ENCODE measurements at places on chromosomes 3 and 15.

DNA sequence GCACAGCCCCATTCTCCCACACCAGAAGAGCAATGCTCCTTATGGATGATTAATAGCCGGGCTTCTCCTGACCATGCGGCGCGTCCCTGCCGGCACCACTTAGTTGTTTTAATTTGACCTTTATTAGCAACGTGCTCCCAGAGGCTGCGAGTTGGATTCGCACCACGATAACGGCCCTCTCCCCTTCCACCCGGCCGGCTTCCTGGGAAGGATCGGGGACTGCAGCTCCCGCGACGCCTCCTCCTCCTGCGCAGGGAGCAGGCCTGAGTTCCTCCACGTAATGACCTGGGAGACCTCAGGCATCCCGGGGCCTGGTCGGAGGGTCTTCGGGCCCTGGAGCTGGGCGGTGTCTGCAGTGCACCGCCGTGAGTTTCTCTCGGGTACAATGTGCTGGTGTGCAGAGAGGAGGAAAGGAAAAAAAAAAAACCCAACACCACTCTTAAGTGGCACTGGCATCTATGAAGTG lies 243.3 kb upstream of the TOPAZ1 start:
- no peak for DNase-seq

- no peak for DNase-seq
Observed at GRCh38 chr3:127218454-127218922, 25.6 kb downstream of the PRR23E start.

DNA sequence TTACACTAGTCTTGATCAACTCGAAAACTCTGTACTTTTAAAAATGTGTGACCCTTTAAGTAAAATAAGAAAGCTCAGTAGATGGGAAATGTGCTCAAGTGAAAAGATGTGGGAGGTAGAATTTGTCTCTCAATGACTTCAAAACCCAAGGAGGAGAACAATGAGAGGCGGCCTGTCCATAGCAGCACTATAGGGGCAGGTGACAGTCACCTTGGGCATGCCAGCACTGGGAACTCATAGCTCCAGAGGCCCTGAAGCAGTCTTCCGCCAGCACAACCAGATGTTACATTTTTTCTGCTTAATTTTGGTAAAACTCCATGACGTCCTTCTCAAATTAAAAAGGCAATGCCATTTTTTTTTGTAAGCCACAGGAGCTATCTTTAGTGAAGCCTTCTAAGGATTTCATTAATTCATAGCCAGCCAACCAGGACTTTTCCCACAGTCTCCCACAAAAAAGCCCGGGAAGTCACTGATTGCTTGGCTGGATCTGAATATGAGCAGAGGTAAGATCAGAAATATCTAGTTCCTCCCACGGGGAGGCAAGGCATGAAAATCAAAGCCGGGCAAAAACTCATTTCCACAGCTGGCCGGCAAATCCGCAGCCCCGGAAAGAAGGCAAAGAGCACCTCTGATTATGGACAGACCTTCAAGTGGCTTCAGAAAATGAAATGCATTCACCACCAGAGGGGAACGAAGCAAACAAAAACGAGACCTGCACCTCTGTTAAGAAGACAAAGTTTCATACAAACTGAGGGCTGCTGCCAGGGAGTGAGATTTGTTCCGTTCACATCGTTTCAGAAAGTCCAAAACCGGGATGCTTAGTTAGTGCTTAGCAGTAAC lies 10.5 kb downstream of the IL17RD start:
- DNase-seq = no peak

DNA sequence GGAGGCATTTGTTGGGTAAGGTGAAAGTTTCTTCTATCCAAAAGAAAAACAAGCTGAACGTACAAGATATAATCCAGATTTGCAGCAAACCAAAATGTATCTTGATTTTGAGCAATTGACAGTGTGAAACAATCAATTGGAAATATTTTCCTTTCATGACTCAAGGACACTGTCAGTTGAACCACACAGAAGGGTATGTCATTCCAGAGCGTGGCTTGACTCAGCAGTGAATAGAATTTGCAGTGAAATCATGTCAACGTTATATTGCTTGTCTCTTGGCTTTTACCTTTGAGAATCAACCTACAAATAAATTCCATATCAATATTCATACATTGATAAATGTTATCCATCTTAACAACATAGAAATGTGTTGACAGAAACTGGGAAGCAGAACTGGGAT lies 78.2 kb downstream of the TM2D3 start:
- no peak for DNase-seq

DNA sequence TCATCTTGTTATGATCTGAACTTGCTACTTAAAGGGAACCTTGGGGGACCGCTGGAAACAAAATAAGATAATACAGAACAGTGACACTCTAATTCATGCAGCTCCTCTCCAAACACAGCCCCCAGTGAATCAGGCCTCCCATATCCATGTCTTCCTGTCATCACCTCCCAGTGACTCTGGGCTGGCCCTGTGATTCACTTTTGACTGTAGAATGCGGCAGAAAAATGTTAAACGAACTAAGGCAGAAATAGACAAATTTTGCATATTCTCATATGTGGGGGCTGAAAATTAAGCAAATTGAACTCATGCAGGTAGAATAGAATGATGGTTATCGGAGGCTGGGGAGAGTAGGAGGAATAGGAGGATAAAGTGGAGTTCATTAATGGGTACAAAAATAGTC lies 20.2 kb upstream of the GADL1 start:
- no peak for DNase-seq

DNA sequence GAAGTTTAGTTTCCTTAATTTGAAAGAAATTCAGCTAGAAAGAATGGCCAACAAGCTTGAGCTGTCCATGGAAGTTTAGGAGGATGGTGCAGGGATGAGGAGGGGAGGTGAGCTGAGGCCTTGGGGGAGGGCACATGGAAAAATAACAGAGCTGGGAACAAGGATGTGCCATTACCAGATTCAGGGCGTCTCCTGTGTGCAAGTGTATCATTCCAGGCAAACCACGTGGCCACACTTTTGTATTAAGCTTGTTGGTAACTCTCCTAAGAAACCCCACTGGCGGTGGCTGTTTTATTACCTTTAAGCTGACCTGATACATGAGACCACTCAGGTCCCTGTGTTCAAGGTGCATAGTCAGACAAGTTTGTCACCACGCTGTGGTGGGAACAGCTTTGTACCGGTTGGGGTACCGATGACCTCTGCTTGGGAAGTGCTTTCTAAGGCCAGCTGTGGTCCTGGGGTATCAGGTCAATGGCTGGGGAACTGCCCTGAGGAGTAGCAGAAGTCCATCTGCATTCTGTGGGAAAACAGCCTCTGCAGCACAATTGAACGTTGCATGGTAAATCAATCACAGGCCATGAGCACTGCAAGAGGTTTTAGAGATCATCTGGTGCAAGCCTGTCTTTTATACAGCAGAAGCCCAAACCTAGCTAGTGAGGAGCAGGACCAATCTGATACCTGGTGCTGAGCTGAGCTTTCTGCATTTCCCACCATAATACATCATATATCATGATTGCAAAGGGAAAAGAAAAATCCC lies 235.5 kb downstream of the THSD4 start:
- no peak for DNase-seq

- no peak for DNase-seq
Observed at GRCh38 chr3:14428087-14429033, 26.0 kb downstream of the SLC6A6 start.

DNA sequence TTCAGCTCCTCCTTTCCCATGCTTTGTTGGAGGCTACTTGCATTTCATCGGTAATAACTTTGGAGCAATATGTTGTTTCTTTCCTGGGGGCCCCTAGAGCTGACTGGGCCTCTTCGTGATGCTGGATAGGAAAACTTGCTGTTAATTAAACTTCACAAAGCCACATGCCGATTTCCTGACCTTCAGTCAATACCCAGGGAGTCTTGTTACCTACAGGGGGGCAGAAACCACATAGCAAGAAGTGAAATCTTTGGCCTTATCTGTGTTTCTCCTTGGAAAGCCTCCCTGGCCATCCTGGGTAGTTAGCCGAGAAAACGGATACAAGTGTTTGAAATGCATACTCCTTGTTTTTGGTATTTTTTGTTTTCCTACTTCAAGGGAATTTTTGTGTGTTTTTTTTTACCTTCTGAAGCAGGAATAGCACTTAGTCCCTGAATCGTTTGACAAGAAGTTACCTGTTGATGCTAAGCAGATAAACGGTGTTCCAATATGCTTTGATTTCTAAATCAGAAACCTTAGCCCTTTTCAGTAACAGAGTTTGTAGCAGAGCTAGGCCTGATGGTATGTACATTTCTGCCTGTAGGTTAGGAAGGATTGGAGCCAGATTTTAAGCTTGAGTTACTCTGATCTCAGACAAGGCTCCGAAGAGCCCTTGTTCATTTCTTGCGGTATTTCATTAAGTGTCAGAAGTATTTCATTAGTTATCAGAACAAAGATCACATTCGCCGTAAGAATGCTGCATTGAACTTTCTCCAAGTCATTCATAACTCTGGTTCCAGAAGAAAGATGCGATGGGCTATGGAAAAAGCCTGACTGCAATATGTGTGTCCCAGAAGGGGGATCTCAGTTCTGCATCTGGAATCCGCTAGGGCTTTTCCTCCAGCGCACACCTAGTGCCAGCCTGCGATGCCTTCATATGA lies 111.5 kb downstream of the THSD4 start:
- peak; percentile 46 for DNase-seq

DNA sequence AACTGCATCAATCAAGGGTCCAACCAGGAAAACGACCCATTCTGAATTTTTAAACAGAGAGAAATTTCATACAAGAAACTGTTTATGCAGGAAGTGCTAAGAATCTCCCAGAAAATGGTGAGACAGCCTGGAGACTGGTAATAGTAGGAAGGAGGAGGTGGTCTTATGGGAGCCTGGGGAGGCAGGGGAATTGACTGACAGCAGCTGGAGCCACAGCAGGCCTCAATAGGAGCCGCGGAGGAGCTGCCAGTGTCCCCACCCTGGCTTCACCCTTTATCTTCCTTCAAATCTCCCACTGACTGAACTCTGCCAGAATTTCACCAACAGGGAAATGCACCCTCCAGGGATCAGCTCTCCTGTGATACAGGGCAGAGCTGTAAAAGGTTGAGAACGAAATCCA lies 7.5 kb upstream of the C3orf80 start:
- no peak for DNase-seq

GRCh38 chr15:77414789-77415442 lies 5.0 kb downstream of the PEAK1 start:
- no peak for DNase-seq

GRCh38 chr3:190568036-190568435 lies 54.2 kb downstream of the IL1RAP start:
- DNase-seq = no peak

- DNase-seq = peak; percentile 69
Observed at GRCh38 chr3:177776661-177777101, 579.4 kb upstream of the TBL1XR1 start.

DNA sequence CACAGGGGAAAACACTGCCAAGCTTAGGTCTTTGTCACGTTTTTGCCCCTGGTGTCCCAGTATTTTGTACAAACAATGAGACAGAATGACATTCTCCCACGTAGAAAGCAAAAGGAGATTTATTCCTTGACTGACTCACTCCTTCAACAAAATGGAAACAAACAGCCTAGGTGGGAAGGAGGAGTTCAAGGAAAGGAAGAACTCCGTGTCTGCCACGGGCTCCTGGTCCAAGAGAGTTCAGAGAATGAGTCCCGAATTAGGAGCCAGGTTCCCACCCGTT lies 8.1 kb downstream of the TLE3 start:
- DNase-seq = no peak

GRCh38 chr3:196287090-196287439 lies 461 bp downstream of the PCYT1A start:
- no peak for DNase-seq

GRCh38 chr3:127748754-127749327 lies 73.5 kb downstream of the MGLL start:
- no peak for DNase-seq

- no peak for DNase-seq
Observed at GRCh38 chr3:4995500-4996053, 16.3 kb downstream of the BHLHE40 start.

DNA sequence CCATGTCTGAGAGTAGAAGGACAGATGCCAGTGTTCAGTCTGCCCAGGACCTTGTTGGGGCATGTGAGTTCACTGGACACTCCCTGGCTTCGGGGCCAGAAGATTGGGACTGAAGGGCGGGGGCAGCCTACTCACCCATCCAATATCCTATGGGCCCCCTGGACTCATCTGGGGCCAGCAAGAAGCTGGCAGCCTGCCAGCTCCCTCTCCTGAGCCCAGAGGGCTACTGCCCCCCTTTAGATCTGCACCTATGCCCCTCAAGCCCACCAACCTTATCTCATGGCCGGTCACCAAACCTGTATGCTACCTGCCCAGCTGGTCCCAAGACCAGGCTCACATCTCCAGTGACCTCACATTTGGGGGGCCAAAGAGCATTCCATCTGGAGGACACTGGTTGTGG lies 8.1 kb downstream of the PTH1R start:
- no peak for DNase-seq

DNA sequence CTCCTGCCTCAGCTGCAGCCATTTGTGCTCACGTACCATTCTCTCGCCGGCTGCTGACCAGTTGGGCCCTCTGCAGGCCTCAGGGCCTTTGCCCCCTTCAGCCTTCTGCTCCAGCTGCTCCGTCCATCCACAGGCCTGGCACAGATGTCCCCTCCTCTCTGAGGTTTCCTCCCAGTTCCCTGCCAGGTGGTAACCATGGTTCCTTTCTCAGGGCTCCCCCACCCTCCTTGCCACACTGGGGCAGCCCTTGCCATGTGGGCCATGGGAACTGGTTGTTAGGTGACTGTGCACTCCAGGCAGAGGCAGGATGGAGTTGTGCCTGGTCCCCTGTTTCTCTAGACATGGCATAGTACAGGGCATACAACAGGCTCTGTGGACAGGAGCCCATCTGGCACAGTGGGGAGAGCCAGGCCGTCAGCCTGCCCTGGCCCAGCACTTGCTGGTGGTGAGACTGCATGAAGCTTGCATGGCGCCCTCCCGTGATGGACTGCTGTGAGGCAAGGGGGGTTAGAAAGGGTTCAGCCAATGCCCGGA lies 148.9 kb downstream of the DNAJB8 start:
- DNase-seq = no peak

DNA sequence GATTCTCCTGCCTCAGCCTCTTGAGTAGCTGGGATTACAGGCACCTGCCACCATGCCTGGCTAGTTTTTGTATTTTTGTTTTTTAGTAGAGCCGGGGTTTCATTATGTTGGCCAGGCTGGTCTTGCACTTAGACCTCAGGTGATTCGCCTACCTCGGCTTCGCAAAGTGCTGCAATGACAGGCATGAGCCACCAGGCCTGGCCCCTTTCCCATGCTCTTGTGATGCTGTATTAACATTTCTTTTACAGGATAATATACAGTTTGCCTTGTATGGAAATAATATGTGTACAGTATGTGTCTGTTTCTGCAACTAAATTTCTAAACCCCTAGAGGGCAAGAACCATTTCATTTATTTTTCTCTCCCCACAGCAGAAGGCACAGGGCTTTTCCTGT lies 37.8 kb downstream of the SCG5 start:
- DNase-seq = no peak

- DNase-seq = no peak
Observed at GRCh38 chr15:100671858-100672543, 69.6 kb downstream of the ASB7 start.

DNA sequence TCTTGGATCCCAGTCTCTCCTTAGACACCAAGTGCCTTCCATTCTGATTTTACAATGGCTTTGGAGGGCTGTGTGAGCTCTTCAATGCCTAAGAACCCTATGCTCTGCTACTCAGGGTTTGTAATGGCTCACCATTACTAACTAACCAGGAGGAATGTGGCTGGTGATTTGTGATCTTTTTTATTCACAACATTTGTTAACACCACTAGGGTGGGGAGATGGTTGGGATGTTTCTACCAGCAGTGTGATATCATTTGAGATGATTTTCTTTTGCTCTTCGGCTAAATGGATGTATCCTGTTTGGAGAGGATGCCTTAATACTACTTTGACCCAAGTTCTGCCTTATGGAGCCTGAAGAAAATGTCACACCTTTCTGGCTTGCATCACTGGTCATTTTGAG lies 226.9 kb downstream of the MFSD1 start:
- DNase-seq = no peak

- DNase-seq = no peak
Observed at GRCh38 chr3:98095882-98096281, 8.9 kb downstream of the OR5AC2 start.

Data from retinal pigment epithelial cell (primary cell).